Progenitor cell of endocrine pancreas (in vitro differentiated cells): ENCODE measurements at places on chromosomes 16 and 17. TPM values are rescaled to one million over a fixed set of nuclear protein-coding genes. Genes with fewer than 3 reads are reported as not detected.

SOX15 gene
- 0.93 and 1.0 TPM in 2 replicates for total RNA-seq

GPR142 gene
- 6.0 and 6.6 TPM in 2 replicates for total RNA-seq

HES7 gene
- 0.47 TPM in 1 of 2 replicates, not detected in the other for total RNA-seq

MYH2 gene
- total RNA-seq, result not detected in 2 replicates

PROCA1 gene
- 15.2 and 16.3 TPM in 2 replicates for total RNA-seq

JPH3 gene
- total RNA-seq, result 23.1 and 26.4 TPM in 2 replicates

PITPNM3 gene
- total RNA-seq, result 2.8 and 3.3 TPM in 2 replicates

KRTAP2-3 gene
- not detected in 2 replicates for total RNA-seq
